Transverse colon (tissue), 4 donors: ENCODE measurements at places on chromosomes 13 and 19.

DNA sequence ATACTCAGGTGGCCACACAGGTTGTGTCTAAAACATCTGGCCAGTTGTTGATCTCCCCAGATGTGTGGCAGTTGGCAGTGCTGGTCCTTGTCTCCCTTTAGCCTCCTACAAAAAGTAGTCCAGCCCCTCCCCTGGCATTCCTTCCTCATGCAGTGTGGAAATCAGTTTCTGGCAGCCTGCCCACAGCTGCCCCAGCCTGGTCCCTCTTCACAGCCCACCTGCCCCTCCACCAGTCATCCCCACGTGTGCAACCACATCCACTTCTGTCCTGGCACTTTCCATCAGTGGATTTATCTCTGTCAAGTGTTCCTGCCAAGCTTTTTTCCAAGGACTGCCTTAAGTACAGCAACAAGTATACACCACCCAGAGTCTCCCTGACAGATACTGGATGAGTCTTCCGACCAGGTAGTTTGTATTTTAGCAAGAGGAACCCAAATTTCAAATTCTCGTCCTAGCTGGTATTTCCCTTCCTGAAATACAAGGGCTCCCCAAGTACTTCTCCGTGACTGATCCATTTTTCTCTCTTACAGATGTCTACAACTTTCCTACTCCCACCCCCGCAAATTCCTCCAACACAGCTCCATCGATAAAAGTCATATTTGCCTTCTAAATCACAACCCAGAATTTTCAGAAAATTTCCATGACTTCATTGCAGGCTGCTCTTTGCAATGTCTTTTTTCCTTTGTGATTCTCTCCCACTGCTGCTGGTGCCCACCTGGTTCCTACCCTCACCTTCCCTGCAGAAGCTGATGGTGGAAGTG is 313.5 kb downstream of the FOXO1 start:
- no peak for DNase-seq

- DNase-seq, result no peak
Observed at GRCh38 chr19:3340340-3340739, 26.0 kb upstream of the NFIC start.

DNA sequence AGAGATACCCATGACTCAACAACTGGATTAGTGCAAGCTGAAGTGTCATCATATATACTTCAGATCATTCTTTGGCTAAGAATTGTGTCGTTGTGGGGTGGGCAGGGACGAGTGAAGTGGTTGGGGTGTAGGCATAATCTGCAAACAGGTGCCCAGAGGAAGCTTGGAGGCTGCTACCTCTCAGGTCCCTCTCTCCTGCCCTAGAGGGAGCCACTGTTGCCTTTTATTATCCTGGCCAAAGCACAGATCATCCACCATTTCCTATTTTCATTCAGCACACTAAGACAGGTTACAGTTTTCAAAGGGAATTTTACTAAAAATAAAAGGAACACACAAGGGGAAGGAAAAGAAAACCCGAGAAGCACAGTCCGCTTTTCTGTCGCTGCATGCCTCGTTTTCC is 126.6 kb downstream of the HS6ST3 start:
- no peak for DNase-seq

GRCh38 chr13:67620665-67621064 is 390.5 kb upstream of the PCDH9 start:
- DNase-seq, result no peak

- no peak for DNase-seq
Observed at GRCh38 chr19:5976768-5977167, 1.2 kb downstream of the RANBP3 start.

DNA sequence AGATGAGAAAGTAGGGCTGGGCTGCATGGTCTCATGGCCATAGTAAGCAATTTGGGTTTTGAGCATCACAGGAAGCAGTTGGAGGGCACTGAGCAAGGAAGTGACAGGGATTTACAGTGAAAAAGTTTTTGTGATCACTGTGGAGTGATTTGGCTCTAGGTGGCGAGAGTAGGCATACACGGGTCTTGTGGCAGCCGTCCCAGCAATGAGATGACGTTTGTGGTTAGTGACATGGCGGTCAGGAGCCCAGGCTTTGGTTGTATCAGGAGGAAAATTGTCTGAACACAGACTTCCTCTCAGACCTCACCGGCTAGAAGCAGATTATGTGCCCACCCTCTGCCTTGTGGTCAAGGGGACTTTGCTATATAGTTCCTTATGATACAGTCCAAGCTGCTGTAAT is 3.3 kb downstream of the ZNF444 start:
- no peak for DNase-seq

DNA sequence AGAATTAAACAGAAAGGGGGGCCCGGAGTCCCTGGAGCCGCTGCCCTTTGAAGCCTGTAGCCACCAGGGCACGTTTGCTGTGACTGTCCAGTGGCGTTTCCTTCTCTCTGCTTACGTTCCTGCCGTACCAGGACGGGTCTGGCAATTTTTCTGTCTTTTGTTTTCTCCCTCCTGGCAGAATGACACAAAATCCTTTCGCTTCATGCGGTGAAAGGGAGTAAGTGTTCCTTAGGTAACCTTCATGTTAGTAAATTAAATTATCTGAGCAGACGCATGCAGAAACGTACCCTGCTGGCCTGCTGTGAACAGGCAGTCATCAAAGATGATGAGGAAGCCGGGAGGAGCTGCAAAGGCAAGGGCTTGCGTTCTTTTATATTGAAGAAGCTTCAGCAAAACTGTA is 299.3 kb upstream of the ARGLU1 start:
- no peak for DNase-seq

GRCh38 chr13:103772576-103772975 is 706.4 kb upstream of the SLC10A2 start:
- DNase-seq, result no peak

DNA sequence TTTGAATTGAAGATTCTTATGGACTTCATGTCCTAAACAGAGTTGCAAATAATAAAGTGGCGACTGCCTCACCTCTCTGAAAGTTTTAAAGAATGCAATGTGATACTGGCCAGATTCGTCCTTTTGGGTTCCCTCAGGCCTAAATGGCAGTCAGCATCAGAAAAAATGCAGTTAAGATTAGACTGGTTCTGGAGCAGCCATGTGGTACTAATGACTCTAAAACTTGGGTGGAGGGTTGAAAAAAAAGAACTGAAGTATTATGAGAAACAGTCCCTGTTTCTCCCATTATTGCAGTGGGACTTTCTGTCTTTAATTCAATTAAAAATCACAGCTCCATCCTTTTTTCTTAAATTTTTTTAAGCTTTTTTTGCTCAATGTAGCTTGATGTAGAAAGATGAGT is 37.3 kb downstream of the WDFY2 start:
- DNase-seq, result no peak

- no peak for DNase-seq
Observed at GRCh38 chr13:31807090-31807541, 67.8 kb downstream of the RXFP2 start.

DNA sequence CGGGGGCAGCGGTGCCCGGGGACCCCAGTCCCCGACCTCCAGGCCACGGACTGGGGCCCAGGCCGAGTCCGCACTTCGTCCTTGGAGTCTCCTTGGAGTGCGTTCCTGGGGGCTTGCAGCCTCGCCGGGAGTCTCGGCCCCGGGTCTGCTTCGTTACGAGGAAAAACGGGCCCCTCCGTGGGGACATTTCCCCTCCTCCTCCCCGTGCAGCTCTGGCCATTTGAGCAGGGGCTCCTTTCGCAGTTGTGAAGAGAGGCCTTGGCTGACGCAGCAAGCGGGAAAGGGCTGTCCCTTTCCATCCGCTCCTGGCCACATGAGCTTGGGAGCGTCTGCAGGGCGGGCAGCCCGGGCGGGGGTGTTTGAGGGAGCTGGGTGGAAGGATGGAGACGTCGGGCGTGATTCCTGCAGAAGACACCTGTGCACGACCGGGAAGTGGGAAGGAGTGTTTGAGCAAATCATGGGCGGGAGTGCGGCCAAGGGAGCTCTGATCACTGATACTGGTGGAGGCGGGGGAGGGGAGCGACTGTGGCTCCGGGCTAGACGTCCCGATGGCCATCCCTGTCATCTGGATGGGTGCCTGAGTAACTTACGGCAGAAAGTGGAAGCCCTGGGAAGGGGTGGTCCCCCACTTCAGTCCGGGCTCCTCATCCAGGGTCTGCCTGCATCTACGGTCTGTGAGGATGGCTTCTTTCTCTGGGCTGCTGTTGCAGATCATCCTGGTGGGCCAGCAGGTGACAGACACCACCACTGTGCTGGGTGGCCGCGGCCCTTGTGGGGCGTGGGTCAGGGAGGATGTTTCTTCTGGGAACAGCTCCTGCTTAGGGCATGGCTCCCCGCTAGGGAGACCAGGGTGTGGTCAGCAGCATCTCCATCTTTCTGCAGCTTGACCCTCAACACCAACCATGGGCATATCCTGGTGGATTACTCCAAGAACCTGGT is 736 bp downstream of the GPI start:
- DNase-seq, result peak; percentile 56

GRCh38 chr13:90633849-90634248 is 713.6 kb upstream of the MIR17HG start:
- DNase-seq, result no peak

GRCh38 chr13:39505151-39505550 is 97.8 kb downstream of the LHFPL6 start:
- no peak for DNase-seq

GRCh38 chr19:33683881-33684537 is 62.3 kb downstream of the CHST8 start:
- no peak for DNase-seq

- DNase-seq, result peak; percentile 11
Observed at GRCh38 chr19:44113784-44114390, 688 bp downstream of the ZNF225 start.

DNA sequence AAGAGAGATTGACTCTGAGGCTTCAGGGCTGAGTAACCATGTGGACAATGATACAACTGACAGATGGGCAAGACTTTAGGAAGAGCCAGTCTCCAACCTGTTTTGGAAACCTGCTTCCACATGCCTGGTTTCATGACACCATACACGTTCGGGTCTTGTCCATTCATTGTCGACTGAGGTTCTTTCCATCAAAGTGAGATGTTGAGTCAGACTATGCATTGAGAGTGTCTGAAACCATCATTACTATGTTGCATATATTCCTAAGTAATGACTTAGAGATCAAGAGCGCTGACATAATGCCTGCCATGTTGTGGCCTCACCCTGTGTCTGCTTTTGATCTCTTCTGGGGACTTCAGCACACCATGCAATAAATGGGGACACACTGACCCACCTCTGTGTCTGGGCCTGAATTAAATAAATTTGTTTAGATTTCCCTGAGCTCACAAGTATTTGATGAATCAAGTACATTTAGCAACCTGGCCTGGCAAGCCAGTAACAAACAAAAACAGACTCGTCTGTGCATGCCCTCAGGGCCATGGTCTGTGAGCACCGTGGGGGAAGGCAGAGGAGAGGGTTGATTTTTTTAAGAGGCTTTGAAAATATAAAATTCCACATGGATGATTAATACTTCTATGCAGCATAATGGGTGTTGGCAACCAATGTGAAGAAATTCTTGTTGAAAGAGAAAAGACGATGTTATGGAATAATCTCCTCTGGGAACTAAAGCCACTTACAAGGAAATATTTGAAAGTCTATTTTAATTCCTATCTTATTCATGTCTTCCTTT is 49.9 kb upstream of the UBAC2 start:
- DNase-seq, result no peak

DNA sequence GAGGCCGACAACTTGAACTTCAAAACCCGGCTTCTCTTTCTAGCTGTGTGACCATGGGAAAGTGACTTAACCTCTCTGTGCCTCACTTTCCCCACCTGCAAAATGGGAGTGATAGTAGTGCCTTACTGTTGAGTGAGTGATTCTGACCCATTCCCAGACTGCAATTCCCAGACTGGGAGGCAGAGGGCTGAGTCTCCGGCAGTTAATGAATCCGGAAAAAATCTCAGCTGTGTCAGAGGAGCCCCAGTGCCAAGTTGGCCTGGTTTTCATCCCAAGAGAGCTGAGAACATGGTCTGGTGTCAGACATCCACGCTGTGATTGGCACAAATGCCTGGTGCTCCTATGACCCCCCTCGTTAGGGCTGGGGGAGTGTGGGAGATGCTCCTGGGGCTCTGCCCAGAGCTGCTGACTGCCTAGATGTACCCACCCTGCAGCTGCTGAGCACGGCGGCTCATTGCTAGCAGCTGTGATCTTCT is 50.0 kb downstream of the PIN1 start:
- no peak for DNase-seq

DNA sequence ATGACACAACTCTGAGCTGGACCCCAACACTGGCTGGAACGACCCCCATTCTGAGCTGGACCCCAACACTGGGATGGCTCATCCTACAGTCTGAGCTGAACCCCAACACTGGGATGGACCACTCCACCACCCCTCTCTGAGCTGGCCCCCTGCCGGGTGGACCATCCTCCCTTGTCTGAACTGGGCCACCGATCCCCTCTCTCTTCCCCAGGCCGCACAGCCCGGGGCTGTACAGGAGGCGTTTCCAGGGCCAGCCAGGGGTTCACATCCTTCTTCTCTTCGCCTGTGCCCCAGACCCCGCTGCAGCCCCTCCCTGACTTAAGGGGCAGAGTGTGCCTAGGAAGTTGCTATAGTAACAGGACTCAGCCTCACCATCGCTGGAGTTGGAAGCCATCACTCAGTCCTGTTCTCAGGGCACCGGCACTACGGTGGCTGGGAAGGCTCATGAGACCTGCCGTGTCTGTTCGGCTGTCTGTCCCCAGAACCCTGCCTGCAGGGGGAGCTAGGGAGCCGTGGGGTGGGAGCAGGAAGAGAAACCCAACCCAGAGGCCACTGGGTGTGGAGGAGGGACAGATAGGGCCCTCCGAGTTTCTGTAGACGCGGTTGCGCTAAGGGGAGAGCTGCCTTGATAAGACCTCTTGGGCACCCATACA is 3.7 kb downstream of the PRKACA start:
- peak; percentile 61 for DNase-seq

DNA sequence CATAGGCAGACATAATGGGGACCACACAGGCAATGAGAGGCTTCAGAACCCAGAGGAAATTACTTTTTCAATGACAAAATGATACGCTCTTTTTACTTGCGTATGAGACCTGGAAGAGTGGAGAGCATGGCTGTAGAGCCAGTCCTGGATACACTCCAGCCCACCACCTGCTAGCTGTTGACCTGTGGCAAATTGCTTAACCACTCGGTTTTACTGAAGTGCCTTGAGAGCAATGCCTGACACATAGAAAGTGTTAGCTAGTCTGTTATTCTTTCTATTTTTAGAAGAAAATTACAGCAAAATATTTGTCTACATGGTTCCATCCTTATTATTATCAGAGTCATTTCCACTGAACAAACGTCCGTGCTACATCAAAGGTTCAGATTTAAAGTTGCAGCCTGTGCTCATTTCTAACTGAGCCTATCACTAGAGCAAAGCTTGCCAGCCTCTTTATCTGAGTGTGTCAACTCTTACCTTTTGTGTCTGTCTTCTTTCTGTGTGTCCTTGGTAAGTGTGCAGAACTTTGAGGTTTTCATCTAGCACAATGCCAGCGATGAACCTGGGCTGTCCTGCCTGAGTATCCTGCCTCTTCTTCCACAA is 9.6 kb upstream of the GPR183 start:
- no peak for DNase-seq

GRCh38 chr13:45670189-45670885 is 31.8 kb upstream of the CBY2 start:
- no peak for DNase-seq

GRCh38 chr13:60311527-60311926 is 85.5 kb upstream of the TDRD3 start:
- DNase-seq, result no peak

GRCh38 chr19:1103132-1103707 is 574 bp upstream of the GPX4 start:
- no peak for DNase-seq
